ENCODE measurements at places on chromosomes 1 and 21. TPM values are rescaled to one million over a fixed set of nuclear protein-coding genes. Genes with fewer than 3 reads are reported as not detected.
A peak's percentile ranks its signal among the peaks of the same experiment; 100 is the strongest.

The MNDA gene
- not detected for polyA plus RNA-seq

The LCE1F gene
- 1.8 TPM for polyA plus RNA-seq

GRCh38 chr1:221612047-221612777 is 129.7 kb downstream of the DUSP10 start:
- no peaks in the 10 kb centered on the region for H3K27me3 ChIP-seq
- H3K36me3 ChIP-seq, result no peaks in the 10 kb centered on the region
- H3K27ac ChIP-seq, result peak overlapping the region; percentile 38
- peaks cover 15% of the 10 kb centered on the region for H3K4me1 ChIP-seq

DNA sequence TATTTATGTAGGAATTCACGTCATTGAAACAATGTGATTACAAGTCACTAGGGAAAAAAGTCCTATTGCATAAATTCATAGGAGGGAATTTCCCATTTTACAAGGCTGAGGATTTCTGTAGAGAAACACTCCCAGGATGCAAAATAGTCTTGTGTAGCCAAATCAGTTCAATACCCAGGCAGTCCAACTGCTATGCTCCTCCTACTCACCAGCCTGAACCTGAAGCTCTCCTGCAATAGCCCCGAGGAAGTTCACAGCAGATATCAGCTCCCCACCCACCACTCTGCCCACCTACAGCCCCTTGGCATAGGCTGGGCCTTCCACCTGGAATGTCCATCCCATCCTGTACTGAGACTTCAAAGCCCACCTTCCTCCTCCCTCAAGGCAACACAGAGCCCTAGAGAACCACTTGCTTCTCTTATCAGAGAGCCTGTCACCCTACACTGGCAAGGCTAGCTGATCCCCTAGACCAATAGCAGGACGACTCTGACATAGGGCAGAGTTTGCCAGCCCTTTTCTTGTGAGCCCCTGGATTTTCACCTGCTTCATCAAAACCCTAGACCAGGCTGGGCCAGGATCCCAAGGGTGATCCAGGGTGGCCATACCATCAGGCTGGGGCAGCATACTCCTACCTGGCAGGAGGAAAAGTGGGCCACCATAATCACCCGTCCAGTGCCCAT is 1.5 kb downstream of the LSS start:
- H3K27ac ChIP-seq, result peak overlapping the region; percentile 30
- peak overlapping the region; percentile 94 for H3K4me3 ChIP-seq
- peak; percentile 59 for DNase-seq
- H3K4me1 ChIP-seq, result peaks cover 15% of the 10 kb centered on the region

GRCh38 chr21:46297338-46298271 is 11.5 kb downstream of the YBEY start:
- H3K4me1 ChIP-seq, result peaks cover 21% of the 10 kb centered on the region
- peak; percentile 60 for DNase-seq
- H3K36me3 ChIP-seq, result no peaks in the 10 kb centered on the region

DNA sequence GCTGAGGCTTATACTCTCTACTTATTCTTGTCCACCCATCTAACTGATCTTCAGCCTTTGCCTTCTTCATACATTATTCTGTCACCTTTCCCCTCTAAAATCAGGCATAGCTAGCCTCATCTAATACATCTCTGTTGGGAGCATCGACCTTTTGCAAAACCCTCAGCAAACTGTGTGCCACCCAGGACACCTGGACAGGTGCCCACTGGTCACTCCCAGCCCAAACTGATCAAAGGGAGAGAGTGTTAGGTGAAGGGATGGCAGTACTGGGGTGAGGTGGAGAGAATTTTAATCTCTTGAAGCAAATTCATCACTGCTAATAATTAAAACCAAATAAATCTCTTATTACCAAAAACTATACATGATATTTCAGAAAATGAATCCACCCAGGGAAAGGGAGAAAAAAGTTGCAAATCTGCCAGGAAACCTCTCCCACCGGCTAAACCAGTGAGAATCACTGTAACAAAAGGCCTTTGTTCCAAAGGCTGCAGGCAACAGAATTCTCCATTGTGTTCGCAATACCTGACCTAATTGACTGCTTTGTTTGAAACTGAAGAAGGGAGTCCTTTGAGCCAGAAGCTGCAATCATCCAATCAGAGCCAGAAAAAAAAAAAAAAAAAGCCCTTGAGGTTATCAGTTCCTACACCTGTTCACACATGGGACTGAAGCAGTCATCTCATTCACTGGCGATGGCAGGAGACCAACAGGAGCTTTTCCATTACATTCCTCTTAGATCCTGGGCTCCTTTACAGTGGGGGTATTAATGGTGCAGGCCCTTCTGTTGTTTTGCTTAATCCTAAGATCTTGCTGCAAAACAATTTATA is 172.6 kb downstream of the APP start:
- no peaks in the 10 kb centered on the region for H3K4me1 ChIP-seq
- no peak for DNase-seq
- H3K36me3 ChIP-seq, result 0 out of 2 replicates have a peak, but pooled peaks cover 6% of the 10 kb centered on the region
- no peaks in the 10 kb centered on the region for H3K27me3 ChIP-seq
- no peak overlapping the region for H3K27ac ChIP-seq
- no peak overlapping the region for H3K4me3 ChIP-seq

The RNF207 gene
- 8.6 TPM for polyA plus RNA-seq

DNA sequence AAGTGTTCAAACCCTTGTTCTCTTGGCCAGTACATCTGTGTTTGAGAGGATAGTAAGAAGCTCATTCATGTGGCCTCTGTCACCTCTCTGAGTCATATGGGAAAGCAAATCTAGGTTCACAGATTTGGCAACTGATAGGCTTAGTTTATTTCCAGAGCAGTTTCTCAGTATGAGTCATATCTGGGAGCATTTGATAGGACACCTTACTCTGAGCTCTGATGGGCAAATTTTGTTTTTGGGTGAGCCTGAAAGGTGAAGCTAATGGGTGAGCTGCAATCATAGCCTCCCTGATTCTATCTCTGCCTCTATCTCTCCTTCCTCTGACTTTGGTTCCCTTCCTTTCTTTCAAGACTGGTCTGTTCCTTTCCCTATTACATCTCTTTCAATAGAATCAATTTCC is 134.4 kb downstream of the S1PR1 start:
- peaks cover 15% of the 10 kb centered on the region for H3K4me1 ChIP-seq
- H3K36me3 ChIP-seq, result no peaks in the 10 kb centered on the region
- H3K27me3 ChIP-seq, result peaks cover 4% of the 10 kb centered on the region
- peak; percentile 74 for DNase-seq
- H3K4me3 ChIP-seq, result no peak overlapping the region

The OR2L3 gene
- polyA plus RNA-seq, result not detected

DNA sequence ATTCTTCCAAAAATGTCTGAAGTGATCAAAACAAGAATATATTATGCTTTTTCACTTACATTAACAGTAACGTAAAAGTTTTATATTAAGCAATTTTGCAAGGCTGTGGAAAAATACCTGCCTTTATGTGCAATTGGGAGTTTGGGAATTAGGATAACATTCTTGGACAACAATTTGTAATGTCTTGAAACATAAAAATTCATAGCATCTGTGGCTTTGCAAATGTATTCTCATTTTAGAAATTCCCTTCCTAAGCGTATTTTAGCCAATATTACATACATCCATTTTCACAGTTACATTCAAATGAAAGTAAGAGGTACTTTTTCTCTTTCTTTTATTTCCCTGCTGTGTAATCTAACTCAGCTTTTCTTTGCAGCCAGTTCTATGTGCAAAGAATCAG is 13.4 kb upstream of the CFH start:
- no peak for DNase-seq

The FAM43B gene
- polyA plus RNA-seq, result 0.31 TPM

The OR1C1 gene
- not detected for polyA plus RNA-seq

The LRRC53 gene
- not detected for polyA plus RNA-seq

DNA sequence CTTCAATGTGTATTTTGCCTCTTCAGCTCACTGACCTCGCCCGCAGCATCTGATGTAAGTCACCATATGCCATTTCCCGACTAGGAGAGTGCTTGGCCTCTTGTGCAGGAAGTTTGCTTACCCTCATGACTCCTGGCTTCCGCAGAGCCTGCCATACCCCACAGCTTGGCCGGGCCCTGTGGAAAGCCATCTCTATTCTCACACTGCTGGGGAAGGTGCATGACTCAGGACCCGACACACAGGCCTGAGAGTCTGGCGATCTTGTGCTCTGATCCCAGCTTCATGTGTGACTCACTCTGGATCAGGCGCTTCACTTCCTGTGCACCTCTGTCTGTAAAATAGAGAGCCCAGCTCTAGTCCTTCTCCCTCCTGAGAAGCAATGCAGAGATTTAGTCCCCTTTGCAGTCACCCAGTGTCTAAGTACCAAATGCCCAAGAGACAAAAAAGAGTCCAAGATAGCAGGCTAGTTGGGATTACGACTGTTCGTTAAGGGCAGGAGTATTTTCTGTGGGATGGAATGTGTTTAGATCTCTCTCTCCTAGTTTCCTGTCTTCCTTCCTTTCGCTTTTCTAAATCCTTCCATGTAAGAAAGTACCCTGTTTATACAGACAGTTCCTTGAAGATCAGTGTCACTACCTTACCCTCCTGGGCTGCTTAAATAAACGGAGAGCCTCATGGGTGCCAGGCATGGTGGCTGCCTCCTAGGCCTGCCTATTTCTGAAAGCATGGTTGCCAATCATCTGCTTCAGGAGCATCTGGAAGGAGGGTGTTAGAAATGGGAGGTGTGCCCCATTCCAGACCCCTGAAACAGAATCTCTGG is 62.8 kb upstream of the KIF26B start:
- H3K4me1 ChIP-seq, result peaks cover 23% of the 10 kb centered on the region
- no peaks in the 10 kb centered on the region for H3K36me3 ChIP-seq
- H3K4me3 ChIP-seq, result peak overlapping the region; percentile 17
- peak; percentile 99 for DNase-seq

- 0 out of 2 replicates have a peak overlapping the region, but pooled peaks have one; percentile 1 for H3K27ac ChIP-seq
- no peaks in the 10 kb centered on the region for H3K27me3 ChIP-seq
- no peaks in the 10 kb centered on the region for H3K36me3 ChIP-seq
These were observed 112.8 kb downstream of the C1orf21 start for GRCh38 chr1:184499616-184500015.

Measured in GM23248 (cell line).